ENCODE measurements at places on chromosomes 4 and X.

DNA sequence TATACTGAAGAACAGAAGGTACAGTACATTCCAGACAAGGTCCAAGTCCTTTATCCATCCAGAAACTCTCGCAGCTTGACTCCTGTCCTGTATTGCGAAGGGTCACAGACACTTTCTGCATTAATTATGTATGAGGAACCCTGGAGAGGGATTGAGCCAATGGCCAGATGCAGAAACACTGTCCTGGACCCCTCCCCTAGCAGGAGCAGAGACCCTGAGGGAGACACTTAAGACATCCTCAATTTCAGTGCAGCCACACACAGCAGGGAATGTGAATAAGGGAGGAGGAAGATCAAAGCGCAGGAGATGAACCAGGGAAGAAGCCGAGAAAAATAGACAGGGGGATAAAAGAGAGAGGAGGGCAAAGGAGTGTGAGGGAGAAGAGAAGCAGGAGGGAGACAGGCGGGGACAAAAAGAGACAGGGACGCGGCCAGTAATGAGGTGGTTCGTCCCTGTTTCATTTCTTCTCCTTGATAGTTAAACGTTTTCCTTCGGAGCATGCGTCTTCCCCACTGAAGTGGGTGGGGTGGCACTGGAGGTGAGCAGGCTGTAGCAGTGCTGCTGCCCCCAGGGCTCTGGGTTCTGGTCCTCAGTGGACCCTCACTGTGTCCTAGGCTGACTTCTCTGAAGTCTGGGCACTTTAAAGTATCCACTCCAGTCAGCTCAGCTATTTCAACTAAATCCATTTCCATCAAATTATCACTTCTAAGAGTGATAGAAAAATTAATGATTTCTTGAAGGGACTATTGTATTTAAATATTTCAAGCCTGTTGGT, 356.4 kb upstream of the NOCT start:
- no peak for DNase-seq

DNA sequence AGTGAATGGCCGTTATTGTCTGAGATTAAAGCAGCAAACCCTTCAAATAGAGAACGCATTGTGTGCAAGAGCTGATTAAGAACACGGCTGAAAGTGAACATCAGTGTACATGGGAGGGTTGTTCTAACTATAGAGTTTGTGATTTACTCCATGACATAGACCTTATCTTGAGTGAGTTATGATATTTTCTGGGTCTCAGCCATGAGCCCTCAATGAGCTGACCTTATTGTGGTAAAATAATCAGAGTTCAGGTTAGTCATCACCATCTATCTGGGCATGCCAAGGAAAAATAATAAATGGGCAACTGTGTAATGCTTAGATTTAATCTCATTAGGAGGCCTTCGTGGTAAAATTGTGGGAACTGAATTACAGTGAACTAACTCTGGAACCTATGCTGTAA, 33.2 kb upstream of the CLDN24 start:
- DNase-seq = no peak

- DNase-seq = no peak
These were observed 62.4 kb downstream of the TMEM165 start for GRCh38 chr4:55458164-55458563.

GRCh38 chrX:111040377-111041017, 55.5 kb upstream of the PAK3 start:
- no peak for DNase-seq

- no peak for DNase-seq
These were observed 37.4 kb downstream of the ETNPPL start for GRCh38 chr4:108725457-108725856.

DNA sequence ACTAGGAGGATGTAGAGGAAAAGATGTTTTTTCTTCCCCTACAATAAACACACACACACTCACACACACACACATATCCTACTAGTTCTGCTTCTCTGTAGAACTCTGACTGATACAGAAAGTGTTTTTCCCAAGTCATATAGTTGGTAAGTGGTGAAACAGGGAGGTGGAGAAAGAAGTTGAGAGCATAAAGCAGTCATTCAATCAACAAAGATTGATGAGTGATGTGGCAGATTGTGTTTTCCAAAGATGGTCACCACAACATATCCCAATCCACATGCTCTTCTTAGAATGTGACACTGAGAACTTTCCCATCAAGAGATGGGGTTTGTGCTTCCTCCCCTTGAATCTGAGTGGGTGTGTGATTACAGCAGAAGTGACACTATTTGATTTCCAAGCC, 123.4 kb upstream of the ATP6AP2 start:
- DNase-seq = no peak

DNA sequence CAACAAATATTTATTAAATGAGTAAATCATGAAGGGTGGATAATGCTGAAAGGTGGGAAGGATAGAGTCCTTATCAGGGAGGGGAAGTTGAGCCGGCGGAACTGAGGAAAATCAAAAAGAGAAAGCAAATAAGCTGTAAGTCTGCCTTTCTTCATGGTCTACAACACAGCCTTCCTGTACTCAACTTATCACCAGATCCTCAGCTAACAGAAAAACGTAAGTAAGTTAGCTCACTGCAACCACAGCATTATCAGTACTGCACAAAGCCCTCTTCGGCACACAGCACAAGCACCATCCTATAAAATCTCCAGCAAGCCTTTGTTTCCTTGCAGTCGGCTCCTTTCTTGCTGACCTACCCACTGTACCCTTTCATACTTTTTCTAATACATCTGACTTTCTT, 70.3 kb downstream of the CRMP1 start:
- no peak for DNase-seq

GRCh38 chr4:107066621-107067020, 30.5 kb upstream of the DKK2 start:
- no peak for DNase-seq

DNA sequence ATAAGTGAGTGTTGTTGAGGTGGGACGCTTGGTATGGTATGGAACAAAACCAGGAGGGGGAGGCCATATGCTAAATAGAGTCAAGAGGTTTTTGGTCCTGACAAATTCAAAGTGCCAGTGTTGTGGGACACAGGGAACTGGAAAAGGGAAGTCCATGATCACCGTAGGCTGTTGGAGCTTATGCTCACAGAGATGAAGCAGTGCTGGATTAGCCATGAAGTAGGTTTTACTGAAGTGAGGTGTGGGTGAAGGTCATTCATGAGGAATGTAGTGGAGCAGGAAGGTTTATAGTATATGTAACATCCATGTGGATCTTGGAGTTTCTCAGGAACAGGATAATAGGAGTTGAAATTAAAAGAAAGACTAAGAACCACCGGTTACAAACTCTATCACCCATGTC, 256.1 kb upstream of the PITX2 start:
- DNase-seq = no peak

- DNase-seq = no peak
These were observed 74.7 kb upstream of the SMAD1 start for GRCh38 chr4:145406970-145407369.

- no peak for DNase-seq
These were observed 25.3 kb downstream of the BTC start for GRCh38 chr4:74768857-74769525.

GRCh38 chr4:10069075-10069642, 47.4 kb downstream of the WDR1 start:
- DNase-seq = no peak

- no peak for DNase-seq
These were observed 114.6 kb downstream of the ARHGAP10 start for GRCh38 chr4:147846318-147847155.

GRCh38 chr4:186557486-186557885, 2.1 kb upstream of the MTNR1A start:
- no peak for DNase-seq

DNA sequence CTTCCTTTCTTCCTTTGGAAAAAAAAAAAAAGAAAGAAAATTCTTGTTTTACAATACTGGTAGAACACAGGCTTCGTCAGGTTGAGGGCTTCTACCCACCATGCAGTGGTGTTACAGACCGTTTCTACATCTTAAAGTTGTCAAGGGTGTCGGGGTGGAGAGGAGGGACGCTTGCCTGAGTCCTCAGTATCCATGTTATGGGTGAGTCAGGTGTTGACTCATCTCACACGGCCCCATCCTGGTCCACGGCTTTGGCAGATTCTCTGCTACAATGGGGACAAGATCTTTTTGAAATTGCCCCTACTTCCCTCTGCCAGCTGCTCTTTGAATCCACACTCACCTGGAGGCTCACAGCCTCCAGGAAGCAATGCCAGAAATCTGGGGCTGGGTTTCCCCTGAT, 310.3 kb upstream of the ZFP42 start:
- no peak for DNase-seq

GRCh38 chr4:186702940-186703339, 20.7 kb downstream of the FAT1 start:
- no peak for DNase-seq

- DNase-seq = no peak
These were observed 50.2 kb downstream of the PRKG2 start for GRCh38 chr4:81164623-81165416.

DNA sequence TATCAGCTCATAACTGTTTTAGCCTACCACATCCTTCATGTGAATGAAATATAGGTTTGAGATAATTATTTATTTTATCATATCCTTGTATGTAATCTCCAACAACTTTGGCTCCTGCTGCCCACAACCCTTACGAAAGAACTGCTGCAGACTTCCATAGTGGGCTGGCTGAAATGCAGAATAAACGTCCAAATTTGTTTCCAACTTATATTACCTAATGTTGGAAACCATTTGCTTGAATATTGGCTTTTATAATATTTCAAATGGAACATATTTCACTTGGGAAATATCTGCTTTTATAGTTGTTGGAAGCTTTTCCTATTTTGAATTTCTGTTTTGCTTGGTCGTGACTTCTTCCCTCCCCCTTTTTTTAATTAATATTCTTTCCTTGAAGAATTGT, 45.0 kb upstream of the ITM2A start:
- DNase-seq = no peak

DNA sequence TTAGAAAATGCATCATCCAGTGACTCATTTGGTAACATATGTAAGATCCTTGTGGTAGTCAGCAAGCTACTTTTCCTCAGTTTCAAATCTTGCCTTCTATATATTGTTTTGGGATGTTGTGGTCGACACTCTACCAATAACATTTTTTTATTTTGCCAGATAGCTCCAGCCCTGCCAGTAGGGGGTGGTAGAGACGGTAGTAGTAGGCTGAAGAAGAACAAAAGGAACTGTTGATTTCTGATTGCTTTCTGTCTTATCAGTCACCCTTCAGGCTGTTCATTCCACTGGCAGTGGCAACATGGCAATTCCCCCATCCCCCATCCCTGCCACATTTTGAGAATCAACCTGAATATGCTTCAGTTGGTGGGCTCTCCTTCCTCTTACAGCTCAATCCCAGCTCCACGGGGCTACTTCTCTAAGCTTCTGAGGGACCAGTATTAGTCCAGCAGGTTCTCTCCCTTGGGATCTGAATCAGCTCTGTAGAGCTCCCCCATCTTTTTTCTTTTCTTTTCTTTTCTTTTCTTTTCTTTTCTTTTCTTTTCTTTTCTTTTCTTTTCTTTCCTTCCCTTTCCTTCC, 171.5 kb upstream of the VEGFC start:
- DNase-seq = no peak

DNA sequence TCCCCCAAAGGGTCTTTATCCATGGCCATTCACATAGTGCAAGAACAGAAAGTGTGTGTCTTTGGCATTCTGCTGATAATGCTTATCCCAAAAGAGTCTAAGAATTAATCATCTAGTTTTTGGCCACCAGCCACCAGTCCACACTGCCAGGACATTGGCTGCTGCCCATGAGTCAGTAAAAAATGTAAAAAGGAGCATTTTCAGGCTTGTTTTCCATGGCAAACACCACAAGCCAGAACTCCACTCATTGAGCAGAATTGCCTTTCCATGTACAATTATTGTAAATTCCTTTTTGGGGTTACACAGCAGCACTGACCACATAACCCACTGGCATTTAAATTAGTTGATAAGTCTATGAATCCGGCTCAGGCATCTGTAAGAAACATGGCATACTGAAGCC, 89.2 kb upstream of the PRDX4 start:
- DNase-seq = no peak

- DNase-seq = no peak
These were observed 35.1 kb upstream of the TACR3 start for GRCh38 chr4:103754844-103755243.

GRCh38 chrX:134679644-134680043, 21.4 kb upstream of the PLAC1 start:
- no peak for DNase-seq

DNA sequence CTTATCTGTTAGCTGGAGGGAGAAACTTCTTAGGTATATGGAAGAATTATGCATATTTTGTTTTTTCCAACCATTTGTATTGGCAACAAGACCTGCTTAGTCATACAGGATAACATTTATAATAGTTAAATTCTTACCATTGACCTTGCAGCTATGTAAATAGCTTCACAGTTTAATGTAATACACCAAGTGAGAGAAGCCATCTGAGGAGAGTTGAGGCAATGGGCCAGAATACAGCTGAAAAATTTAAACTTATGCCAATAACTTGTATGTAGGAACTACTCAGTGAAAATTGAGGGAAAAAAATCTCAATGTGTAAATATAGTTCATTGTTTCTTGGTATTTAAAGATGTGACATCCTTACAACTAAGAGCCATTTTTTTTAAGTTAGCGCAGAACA, 273.5 kb downstream of the DACH2 start:
- no peak for DNase-seq

DNA sequence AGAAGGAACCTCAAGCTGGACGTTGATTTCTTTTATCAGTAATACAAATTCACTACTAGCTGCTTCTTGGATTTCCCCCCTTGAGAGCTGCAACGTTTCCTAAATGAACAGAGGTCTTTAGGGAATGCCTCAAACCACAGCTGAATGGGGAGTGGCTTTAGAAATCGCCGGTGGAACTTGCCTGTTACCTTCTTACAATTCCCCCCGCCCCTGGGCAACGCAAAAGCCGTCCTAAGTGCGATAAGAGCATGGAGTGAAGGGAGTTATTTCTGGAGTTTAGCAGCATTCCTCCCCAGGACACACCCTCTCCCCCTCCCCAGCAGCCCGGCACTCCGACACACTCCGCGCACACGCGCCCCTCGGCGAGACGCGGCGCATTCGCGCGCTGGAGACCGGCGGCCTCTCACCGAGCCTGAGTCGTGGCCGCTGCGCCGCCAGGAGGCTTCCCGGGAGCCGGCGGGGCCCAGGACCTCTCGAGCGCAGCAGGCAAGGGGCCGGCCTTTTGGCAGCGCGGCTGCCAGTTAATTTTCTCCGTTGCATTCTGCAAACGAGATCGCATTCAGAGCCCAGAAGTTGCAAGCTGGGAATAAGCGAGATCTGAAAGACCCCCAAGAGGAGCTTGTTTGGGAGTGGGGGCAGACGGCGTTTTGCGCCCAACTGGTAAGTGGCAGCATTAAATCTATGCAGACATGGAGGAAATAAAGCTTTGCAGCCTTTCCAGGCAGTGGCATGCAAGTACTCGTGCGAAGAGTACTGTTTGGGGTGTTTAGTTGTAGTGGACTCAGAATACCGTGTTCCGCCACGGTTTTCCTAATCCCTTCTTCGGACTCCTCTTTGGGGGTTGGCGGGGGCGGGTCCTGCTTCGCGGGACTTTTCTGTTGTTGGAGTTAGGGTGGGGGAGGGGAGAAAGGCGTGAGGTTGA, 134.7 kb downstream of the PALLD start:
- DNase-seq = no peak

- DNase-seq = no peak
These were observed 63.2 kb downstream of the NPY1R start for GRCh38 chr4:163269166-163269565.

GRCh38 chr4:145730026-145730425, 50.1 kb downstream of the C4orf51 start:
- DNase-seq = no peak
